Activated CD4-positive, alpha-beta T cell treated with anti-CD3 and anti-CD28 coated beads for 4 hours (primary cell): ENCODE measurements at places on chromosomes 2 and 18.

- DNase-seq = no peak
Measured at GRCh38 chr2:96501886-96502810, 3.0 kb downstream of the NEURL3 start.

- DNase-seq = no peak
Measured at GRCh38 chr2:233124421-233125080, 64.4 kb downstream of the INPP5D start.

GRCh38 chr18:3607309-3608098, 157.5 kb downstream of the TGIF1 start:
- DNase-seq = no peak

- no peak for DNase-seq
Measured at GRCh38 chr18:63850636-63851035, 36.9 kb upstream of the SERPINB2 start.

GRCh38 chr2:6914828-6915227, 2.4 kb upstream of the RNF144A start:
- peak; percentile 38 for DNase-seq

DNA sequence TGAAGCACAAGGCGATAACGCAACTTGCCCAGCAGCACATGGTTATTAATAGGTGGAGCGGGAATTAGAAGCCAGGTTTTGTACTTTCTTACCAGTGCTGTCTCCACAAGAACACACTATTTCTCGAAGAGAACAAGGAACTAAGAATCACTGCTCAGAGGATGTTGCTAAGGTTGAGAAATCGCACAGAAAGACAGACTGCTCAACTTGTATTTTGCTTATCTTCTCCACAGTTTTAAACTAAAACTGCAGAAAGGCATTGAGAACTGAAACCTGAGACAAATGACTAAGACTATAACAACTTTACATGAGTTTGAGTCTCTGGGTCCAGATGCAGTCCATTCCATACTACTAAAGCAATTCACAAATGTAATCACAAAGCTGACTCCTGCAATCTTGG, 6.2 kb downstream of the PRKD3 start:
- DNase-seq = no peak

DNA sequence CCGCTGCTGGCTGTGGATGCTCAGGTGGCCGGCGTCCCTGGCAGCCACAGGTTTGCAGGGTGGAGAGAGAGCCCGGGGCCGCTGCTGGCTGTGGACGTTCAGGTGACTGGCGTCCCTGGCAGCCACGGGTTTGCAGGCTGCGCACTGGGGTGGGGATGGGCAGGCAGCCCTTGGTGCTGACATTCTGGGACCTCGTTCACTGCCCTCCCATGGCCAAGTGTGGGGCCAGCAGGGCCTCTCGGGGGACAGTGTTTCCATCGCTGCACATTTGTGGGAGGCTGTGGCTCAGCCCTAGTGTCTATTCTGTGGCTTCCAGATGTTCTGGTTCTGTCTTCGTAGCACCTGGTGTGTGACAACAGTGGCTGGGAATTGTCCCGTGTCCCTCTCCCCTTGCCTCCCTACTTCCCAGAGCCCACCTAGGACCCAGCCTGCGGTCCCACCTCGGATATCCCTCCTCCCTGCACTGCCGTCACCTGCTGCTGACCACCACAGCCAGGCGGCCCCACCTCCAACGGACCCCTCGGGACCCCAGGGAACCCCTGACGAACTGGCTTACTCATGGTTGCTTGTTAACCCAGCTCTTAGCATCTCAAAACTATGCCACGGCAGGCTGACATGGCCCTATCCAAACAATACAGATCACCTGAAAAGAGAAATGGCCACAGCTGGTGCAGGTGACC, 915 bp downstream of the CROCC2 start:
- no peak for DNase-seq

DNA sequence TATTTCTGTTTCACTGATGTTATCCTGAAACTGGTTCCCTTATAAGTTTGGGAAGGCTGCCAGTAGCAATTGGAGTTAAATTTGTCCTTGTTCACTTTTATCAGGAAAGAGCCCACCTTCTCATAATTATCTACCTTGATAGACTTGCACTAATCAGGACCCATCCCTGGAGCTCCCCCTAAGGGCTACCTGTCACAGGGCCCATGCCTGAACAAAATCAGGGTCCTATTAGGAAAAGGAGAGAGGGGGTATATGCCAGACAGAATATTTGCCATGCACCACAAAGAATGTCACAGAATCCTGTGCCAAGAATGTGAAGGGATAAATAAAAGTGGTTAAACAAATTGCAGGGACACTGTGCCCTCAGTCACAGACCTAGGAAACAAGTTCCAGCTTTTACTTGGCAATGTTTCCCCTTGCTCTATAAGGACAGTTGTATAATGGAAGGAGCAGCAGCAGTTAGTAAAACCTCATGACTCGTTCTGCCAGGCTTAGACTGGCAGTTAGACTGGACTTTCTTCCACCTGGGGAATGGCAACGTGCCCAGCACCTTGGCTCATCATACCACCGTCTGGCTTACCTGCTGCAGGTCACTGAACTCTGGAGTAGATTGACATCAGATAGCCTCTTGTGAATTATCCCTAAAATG, 32.3 kb upstream of the VWC2L start:
- DNase-seq = no peak

DNA sequence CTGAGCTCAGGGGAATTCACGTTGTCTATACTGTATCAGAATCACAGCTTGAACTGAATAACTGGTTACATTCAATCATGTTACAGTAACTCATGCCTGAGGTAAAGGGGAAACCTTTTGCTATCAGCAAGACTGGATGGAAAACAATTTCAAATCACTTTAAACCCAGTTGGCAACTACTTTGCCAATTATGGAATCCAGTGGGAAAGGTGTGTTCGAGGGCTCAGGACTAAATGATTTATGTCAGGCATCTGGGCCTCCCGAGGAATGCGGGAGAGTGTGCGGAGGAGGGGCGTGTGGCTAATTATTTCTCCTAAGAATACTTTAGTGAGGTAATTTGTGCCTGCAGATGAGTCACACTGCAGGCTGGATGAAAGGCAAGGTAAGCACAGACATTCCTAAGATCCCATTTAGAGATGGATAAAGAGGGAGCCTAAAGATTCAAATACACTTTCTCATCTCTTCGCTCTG, 100.1 kb downstream of the HRH4 start:
- no peak for DNase-seq

GRCh38 chr2:18651842-18652774, 62.7 kb upstream of the NT5C1B start:
- no peak for DNase-seq

DNA sequence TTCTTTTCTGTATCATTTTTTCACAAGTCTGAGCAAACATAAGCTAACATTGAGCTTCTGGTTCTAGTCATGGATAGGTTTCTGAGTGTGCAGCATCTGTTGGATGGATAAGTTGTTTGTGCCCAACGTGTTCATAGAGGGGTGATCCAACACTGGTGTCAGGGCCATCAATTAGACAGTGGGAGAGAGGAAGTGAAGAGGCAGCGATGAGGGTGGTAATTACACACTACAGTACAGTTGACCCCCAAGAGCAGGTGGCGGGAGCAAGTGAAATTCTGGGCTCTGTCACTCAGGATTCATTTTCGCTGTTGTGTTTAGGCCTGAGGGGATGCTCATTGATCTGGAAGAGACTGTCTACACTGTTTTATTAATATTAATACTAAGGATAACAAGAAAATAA, 180.0 kb upstream of the CXCR4 start:
- DNase-seq = no peak

DNA sequence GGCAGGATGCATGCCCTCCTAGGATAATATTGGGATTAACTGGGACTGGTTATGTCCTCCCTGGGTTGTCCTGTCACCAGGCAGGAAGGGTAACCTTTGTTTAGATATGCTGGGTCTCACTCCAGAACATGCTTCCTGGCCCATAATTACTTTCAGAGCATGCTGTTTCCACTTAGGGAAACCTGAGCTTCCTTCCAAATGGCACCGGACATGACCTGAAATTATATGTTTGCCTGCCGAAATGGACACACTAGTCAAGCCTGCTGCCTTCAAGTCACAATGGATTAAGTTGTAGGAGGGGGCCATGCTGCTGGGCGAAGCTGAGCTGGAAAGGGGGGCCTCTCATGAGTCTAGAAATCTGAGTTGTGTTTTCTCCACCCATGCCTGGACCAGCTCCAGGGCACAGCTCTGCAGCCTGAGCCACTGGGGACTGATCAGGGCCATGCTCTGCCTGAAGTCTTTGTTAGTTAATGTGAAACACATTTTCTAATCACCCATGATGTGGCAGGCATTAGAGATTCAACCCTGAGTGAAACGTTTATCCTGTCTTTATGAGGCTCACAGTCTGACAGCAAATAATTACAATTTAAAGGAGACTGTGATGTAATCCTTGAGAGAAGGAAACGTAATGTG, 273.3 kb downstream of the TNS1 start:
- no peak for DNase-seq

GRCh38 chr18:24876266-24876665, 415.8 kb downstream of the HRH4 start:
- DNase-seq = no peak

DNA sequence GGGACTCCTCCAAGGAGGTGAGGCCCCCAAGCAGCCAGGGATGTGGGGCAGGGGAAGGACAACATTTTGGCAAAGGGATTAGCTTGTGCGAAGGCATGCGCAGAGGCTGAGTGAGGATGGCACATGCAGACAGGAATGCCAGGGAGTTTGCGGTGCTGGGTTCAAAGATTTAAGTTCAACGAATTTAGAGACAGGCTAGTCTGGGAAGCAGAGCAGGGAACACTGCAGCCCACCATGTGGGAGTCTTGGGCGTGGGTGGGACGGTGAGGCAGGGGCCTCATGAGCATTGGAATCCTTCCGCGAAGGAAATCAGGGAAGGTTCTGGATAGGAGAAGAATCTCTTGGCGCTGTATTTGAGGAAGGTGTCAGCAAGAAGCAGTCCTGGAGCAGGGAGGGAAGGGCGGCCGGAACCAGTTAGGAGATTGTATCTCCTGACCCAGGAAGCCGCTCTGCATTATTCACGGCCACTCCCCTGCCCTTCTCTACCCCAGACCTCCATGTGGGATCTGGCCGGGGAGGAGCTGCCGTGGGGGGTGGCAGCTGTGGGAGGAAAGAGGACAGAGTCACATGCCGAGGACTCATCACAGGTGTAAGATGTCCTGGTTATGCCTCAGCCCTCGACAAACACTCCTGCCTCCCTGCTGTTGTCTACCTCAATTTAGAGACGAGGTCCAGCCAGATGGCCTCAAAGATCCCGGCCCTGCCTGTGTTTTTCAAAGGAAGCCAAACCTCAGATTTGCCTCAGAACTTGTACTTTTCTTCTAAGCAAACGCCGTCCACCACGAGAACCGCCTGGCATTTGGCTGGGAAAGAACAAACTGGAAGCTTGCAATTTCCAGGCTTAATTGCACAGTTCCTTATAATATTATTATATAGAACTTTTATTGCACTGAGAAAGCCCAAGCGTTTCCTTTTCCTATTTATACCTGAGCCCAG, 123.7 kb upstream of the SMAD2 start:
- DNase-seq = no peak

GRCh38 chr18:46761059-46761769, 4.4 kb upstream of the ST8SIA5 start:
- no peak for DNase-seq

GRCh38 chr2:19114754-19115231, 243.6 kb downstream of the OSR1 start:
- no peak for DNase-seq

GRCh38 chr18:67961701-67962440, 445.4 kb upstream of the DSEL start:
- no peak for DNase-seq

DNA sequence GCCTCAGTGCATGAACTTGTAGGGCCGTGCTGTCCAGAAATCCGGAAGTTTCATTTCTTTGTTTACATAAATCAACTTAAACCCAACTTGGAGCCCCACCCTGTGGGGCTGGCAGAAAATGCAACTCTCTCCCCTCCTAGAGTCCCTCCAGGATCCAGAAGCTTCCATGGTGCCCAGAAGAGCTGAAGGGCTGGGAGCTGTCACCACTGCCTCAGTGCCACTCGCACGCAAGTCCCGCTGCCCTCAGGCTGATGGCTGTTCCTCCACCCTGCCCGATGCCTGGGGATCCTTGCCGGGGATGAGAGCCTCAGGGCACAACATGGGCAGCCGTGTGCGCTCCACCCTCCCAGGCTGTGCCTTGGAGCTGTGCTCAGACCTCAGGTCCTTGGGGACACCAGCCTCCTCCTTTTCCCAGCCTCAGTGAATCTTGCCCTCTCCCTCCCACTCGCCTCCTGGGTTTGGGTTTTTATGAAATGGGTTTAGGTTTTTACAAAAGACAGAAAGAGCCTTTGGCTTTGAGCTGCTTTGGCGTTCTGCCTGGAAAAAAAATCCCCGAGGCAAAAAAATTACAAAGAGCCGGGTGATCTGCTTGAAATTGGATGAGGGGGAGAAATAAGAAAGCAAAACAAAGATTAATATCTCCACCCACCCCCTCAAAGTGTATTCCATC, 155.2 kb downstream of the TWIST2 start:
- no peak for DNase-seq

- no peak for DNase-seq
Measured at GRCh38 chr2:161245671-161246070, 62.6 kb upstream of the PSMD14 start.

DNA sequence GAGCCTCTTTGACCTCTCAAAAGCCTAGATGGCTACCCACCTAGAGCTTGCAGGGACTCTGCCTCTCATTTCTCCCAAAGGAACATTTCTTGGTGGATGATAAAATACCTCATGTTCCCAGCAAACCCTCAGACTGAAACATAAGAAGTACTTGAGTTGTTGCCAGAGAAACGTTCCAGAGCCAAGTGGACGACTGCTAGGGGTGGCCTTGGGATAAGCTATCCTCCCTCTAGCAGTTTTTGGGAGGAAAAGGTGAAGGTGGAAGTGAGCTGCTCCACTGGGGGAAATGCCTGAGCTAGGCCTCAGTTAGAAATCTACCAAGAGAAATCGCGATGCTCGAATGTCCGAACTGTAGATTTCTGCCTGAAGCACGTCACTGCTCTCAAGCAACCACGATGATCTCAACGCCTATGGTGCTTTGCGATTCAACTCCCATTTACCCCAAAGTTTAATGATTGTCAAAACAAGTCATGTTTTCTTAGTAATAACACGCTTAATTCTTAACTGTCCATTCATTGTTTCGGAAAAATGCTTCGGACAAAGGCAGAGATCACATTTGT, 91.5 kb downstream of the CCBE1 start:
- no peak for DNase-seq

DNA sequence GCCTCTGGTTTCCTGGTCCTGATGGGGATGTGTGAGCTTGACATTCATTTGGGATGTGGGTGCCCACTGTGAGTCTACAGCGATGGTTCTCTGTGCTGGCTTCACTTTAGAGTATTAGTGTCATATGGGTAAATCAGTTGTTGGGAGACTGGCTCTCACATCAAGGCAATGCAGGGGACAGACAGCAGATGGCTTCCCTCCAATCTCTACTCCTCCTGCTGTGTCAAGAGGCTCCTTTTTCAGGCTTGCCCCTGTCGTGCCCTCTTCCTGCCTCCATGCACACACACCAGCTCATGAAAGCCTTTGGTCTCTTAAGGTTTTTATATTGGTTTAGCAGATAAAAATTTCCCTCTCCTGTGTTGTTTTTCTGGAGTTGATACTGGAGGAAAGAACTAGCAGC, 315.6 kb downstream of the RDH14 start:
- no peak for DNase-seq

DNA sequence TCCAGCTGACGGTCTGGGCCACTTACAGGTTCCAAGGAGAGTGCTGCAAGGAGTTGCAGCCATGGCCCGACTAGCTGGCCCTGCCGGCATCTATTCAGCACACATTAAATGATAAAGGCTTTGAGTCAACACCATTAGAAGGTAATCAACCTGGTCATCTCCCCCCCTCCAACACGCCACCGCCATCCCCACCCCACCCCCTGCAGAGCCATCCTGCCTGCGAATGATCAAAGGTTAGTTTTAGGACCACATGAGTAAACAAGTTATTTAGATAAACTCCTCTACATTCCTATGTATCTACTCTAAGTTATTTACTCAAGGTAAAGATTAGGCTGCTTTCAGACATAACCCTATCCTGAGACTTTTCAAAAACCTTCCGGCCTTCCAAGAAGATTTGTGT, 349.3 kb upstream of the SLC39A10 start:
- no peak for DNase-seq
